ENCODE measurements at places on chromosomes 16 and 17.
A peak's percentile ranks its signal among the peaks of the same experiment; 100 is the strongest.

- no peak for DNase-seq
These were observed 10.1 kb downstream of the ACE start for GRCh38 chr17:63487014-63487339.

GRCh38 chr16:50718061-50718760 lies 23.7 kb upstream of the CYLD start:
- no peak for DNase-seq

DNA sequence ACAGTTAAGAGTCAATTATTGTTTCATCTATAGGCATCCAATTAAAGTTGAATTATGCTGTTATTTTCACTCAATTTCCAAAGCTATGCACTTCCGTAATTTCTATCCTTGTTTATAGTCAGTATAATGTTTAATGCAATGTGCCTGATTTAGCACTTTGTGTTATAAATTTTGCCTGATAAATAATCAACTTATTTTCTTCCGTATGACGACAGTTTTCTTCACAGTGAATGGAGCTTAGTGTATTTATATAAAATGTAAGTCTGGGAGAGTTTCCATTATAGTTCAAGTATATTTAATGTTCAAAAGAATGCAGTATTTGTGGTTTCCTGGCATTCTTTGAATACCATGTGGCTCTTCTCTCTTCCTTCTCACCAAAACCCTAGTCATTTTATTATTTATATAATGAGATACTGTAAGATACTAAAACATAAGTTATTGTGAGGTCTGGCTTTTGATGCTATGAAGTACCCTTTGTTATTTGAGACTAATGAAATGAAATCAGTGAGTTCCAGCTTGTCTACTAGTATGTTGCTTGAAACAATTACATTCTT lies 240.6 kb downstream of the PRKCA start:
- DNase-seq = no peak

DNA sequence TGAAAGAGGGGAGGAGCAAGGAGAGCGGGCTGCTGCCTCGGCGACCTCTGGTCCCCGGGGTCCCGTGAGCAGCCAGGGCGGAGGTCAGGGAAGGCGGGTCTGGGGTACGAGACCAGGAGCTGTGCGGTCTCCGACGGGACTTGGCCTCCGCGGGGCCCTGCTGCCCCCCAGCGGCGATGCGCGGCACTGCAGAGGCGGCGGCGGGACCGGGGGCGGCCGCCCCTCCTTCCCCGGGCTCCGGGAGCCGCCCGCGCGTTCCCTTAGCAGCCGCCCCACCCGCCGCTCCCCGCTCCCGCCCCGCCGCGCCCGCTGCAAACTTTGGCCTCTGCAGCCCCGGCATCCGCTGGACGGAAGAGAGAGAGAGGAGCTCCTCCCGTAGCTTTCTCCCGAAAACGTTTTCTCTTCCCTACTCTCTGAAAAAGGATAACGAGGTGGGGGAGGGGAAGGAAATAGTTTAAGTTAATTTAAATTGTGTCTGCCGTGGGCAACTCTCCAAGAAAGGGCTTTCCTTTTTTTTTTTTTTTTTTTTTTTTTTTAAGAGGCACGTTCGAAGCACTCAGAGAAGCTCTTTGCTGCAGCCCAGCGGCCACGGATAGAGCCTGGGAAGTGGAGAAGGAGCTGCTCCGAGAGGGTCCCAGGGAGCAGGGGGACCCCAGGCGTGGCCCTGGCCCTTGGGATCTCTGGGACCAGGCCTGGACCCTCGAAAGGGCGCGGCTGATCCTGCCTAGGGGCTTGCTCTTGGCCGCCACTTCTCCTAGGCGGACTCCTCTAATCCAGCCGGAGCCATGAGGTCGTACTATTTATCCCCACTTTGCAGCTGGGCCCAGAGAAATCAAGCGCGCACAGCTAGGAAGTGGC lies 43.2 kb downstream of the C16orf82 start:
- DNase-seq = peak; percentile 44

DNA sequence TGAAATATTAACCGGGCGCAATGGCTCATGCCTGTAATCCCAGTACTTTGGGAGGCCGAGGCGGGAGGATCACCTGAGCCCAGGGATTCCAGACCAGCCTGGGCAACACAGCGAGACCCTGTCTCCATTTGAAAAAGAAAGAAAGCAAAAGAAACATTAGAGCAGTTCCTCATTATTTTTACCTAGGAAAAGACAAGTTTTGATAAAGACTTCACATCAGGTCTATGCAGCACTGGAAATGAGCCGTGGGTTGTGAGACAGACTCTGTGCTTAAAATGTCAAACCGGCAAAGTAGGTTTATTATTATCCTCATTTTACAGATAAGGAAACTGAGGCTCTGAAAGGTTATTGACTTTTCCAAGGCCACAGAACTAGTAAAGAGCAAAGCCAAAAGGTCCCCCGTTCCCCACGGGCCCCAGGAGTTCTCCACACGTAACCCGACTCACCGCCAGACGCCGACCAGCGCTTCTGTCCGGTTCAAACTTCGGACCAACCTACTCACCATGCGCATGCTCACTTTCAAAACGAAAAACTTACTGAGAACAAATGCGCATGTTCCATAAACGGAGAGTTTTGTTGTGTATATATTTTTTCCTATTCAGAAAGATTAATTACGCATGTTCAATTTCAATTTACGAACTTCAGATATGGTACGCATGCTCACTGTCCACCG lies 356 bp downstream of the TUBD1 start:
- DNase-seq = peak; percentile 88
